Testis (tissue), 5 donors: ENCODE measurements at places on chromosomes 7 and 10.
A peak's percentile ranks its signal among the peaks of the same experiment; 100 is the strongest.

- DNase-seq = no peak
Measured at GRCh38 chr10:2938869-2939268, 128.5 kb upstream of the PFKP start.

GRCh38 chr10:79349766-79350406 lies 2.6 kb downstream of the PPIF start:
- DNase-seq = peak; percentile 87

DNA sequence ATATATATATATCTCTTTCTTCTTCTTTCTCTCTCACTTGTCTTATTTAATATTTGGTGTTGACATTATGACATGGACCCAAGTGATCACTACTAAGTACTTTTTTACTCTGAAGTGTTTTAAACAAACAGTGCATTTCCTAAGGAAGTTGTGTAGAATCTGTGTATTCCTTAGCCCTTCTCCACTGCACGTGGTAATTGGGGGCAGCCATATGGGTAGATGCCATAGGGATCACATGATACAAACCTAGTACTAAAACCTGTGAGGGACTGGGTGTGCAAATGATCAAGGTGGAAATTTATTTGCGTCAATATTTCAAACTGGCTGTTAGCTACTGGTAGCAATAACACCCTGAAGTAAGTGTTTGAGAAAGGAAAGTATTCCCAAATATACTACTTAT lies 25.0 kb downstream of the THSD7A start:
- no peak for DNase-seq

GRCh38 chr7:116403265-116403664 lies 96.3 kb upstream of the CAV2 start:
- no peak for DNase-seq

GRCh38 chr10:52479567-52479966 lies 165.5 kb downstream of the DKK1 start:
- no peak for DNase-seq

DNA sequence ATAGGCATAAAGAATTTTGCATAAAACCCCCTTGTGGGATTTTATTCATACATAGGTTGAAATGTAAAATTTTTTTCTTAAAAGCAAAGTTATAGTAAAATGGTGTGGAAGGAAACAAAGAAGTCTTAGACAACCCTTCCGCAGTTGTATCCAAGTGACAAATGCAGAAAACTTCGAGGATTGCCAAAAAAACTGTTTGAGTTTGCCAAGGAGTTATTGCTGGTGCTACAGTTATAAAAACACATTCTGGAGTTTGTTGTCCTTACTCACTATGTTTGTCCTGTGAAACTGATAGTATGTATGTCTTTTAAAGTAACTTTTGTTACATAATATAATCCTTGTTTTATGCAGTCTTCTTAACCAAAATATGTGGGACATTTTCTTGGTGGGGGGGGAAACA lies 120.3 kb downstream of the FOXP2 start:
- DNase-seq = no peak

DNA sequence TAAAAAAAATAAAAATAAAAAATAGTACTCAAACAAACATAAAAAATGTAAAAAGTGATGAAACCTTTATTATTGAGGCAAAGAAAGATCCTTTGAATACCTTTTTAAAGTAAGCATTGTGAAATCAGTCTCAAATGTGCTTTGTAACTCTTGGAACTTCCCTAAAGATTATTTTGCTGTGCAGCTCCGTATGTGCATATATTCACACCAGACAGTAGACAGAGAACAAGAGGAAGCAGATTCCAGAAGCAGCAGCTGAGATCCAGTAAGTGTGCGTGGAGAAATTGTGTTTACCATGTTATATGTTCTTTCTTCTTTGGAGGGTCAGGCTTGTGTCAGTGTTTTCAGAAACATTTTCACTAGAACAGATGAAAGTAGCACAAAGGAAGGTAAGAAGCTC lies 324.9 kb downstream of the AGMO start:
- no peak for DNase-seq

DNA sequence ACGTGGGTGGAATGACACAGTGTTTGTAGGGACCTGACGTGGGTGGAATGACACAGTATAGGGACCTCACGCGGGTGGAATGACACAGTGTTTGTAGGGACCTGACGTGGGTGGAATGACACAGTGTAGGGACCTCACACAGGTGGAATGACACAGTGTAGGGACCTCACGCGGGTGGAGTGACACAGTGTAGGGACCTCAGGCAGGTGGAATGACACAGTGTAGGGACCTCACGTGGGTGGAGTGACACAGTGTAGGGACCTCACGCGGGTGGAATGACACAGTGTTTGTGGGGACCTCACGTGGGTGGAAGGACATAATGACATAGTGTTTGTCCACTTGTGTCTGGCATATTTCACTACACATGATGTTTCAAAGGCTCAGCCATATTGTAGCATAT lies 19.3 kb downstream of the PPP2R2D start:
- DNase-seq = no peak

GRCh38 chr10:92231196-92231595 lies 59.7 kb downstream of the CPEB3 start:
- DNase-seq = no peak

- no peak for DNase-seq
Measured at GRCh38 chr7:35571611-35572240, 123.2 kb downstream of the HERPUD2 start.

DNA sequence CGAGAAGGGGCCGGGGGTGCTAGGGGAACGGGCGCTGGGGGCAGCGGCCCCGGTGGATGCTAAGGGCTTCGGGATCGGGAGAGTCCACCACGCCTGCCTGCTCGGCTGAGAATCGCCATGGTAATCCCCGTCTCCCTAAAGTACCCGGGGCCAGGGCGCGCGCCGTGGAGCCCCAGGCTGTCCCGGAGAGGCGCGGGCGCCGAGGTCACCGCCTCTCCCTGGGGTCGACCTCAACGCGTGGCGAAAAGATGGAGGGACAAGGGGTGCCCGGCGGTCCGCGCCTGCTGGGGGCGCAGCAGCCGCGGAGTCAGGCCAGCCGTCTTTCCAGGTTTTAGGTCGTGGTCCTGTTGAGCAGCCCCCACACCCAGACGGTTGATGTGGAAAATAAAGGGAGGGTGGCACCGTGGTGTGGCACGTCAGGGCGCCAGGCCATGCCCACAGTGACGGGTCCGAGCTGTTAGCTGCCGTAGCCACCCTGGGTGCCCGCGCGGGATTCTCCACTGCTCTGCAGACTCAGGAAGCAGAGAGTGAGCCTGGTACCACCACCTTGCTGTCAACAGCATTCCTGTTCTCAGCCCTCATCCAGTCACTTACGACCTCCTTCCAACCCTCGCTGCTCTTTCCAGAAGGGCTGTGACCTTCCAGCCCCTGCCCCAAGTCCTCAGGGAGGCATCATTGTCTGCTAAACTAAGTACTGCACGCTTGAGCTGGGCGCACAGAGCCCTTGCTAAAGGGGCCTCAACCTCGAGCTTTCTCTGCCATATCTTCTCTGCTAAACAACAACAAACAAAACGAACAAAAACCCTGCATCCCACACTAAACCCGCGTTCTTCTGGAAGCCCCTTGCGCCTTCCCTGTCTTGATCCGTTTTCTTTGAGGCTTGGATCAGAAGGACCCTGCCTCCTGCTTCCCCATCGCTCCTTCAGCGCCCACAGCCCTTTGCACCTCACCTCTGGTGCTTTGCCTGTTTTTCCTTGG lies 666 bp downstream of the SMKR1 start:
- DNase-seq = peak; percentile 28

GRCh38 chr10:22219308-22219707 lies 1.5 kb upstream of the EBLN1 start:
- DNase-seq = no peak

- DNase-seq = no peak
Measured at GRCh38 chr7:100888988-100889750, at the start of gene UFSP1. Gene UFSP1 (minus strand): TSS chr7:100889715. CDS start chr7:100889271, 444 bp downstream.

DNA sequence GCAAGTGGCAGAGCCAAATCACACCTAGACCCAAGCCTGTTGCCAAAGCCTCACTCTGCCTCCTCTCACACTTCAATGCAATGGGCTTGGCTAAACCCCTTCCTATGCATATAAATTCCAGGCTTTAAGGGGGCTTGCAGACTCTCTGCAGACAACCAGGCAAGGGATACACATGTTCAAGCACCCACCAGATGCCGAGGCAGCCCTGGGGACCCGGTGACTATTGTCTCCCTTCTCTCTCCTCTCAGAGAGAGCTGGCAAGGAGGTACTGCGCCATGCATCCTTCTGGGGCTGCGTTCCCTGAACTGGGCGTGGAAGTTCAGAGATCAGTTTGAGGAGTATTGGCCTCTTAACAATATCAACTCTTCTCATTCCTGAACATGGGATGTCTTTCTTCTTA lies 131.2 kb downstream of the ARHGAP22 start:
- no peak for DNase-seq

DNA sequence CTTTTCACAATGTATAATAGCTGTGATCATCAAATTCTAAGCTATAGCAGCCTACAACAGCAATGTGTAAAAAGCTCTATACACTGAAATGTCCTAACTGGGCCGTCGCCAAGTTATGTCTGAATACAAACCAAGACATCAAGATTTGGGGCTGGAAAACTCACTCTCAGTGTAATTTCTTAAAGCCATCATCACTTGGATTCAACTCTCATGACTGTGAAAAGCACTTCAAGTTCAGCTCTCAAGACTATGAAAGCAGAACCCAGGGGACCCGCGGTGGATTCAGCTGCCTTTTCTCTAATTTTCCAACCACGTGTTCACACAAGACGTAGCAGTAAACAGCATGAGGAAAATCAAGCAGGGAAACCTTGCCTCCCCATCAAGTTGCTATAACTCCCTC lies 15.8 kb upstream of the ZNRF2 start:
- no peak for DNase-seq

DNA sequence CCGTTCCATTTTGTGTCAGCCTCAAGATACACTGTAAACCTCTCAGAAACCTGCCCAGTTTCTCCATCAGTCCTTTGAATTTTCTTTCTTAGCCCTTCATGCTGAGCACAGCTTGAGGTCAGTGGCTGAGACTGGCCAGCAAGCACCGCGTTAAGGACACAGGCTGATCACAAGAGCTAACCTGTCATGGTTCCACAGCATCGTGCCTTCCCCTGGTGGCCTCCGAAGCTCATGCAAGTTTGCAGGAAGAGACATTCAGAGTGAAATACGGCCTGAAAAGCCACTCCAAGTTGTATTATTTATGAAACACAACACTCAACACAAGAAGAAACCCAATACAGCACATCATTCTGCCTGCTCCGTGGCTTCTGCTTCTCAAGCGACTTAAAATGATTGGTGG lies 57.0 kb upstream of the PFKP start:
- no peak for DNase-seq

GRCh38 chr7:30918676-30919075 lies 7.0 kb downstream of the AQP1 start:
- DNase-seq = no peak

DNA sequence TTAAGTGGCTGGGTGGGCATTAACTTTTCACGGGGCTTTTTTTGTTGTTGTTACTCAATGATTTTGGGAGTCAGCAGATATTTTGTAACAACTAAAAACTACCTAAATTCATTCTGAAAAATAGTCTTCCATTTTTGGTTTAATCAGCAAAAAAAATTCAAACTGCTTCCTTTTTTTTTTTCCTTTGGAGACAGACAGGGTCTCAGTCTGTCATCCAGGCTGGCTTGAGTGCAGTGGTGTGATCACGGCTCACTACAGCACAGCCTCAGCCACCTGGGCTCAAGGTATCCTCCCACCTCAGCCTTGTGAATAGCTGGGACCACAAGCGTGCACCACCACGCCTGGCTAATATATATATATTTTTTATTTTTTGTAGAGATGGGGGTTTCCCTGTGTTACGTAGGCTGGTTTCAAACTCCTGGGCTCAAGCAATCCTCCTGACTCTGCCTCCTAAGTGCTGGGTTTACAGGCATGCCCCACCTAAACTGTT lies 36.5 kb downstream of the SKIDA1 start:
- no peak for DNase-seq

DNA sequence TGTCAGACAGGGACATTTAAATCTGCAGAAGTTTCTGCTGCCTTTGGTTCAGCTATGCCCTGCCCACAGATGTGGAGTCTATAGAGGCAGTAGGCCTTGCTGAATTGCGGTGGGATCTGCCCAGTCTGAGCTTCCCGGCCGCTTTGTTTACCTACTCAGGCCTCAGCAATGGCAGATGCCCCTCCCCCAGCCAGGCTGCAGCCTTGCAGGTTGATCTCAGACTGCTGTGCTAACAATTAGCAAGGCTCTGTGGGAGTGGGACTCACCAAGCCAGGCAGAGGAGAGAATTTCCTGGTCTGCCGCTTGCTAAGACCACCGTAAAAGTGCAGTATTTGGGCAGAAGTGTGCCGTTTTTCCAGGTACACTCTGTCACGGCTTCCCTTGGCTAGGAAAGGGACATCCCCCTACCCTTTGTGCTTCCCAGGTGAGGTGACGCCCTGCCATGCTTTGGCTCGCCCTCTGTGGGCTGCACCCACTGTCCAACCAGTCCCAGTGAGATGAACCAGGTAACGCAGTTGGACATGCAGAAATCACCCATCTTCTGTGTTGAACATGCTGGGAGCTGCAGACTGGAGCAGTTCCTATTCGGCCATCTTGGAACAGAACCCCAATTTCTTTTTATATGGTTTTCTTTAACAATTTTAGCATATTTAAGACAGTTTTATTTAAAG lies 28.4 kb upstream of the VWDE start:
- DNase-seq = no peak

- DNase-seq = no peak
Measured at GRCh38 chr7:77753173-77753572, 45.1 kb downstream of the TMEM60 start.

GRCh38 chr10:3215153-3215775 lies 42.7 kb upstream of the PITRM1 start:
- no peak for DNase-seq

- DNase-seq = no peak
Measured at GRCh38 chr7:75884476-75884875, 5.6 kb downstream of the RHBDD2 start.

DNA sequence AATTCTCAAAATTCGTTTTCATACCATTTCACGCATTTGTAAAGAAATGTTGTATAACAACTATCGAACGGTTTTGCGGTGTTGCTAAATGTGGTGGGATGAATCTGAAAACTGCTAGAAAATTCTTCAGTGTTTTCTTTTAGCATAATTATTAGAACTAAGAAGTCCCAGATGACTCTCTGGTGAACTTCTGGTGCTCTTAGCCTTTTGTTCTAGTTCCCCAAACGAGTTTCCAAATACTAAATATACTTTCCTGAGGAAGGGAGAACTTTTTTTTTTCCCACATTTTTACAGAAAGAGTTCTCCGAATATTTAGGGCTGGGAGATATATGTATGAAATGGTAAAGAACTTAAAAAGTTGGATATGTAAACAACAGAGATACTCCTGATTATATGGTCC lies 82.5 kb downstream of the ICA1 start:
- no peak for DNase-seq

- DNase-seq = no peak
Measured at GRCh38 chr7:28818996-28819395, 139.1 kb downstream of the TRIL start.

- no peak for DNase-seq
Measured at GRCh38 chr7:42024537-42024936, 212.5 kb downstream of the GLI3 start.

- DNase-seq = peak; percentile 36
Measured at GRCh38 chr10:57338823-57339558, 928.7 kb downstream of the IPMK start.

- no peak for DNase-seq
Measured at GRCh38 chr7:16015981-16016380, 329.5 kb upstream of the MEOX2 start.

- no peak for DNase-seq
Measured at GRCh38 chr7:106356-106755, 86.0 kb upstream of the FAM20C start.

GRCh38 chr10:33302208-33302829 lies 32.1 kb downstream of the NRP1 start:
- no peak for DNase-seq

GRCh38 chr10:60147576-60148265 lies 241.4 kb upstream of the CCDC6 start:
- DNase-seq = no peak
